A549 treated with CORT108297 at 1 μM for 4 hours (cell line): ENCODE measurements at places on chromosomes 12 and 14. TPM values are rescaled to one million over a fixed set of nuclear protein-coding genes. Genes with fewer than 3 reads are reported as not detected.

The PLCZ1 gene
- not detected in 5 replicates for total RNA-seq

The TIGAR gene
- 36.6 to 44.1 TPM (median 42.9 TPM) in 5 replicates for total RNA-seq

The RFX4 gene
- not detected in 5 replicates for total RNA-seq

The TESPA1 gene
- total RNA-seq: not detected in 5 replicates

The HDAC7 gene
- 42.3 to 59.0 TPM (median 51.3 TPM) in 5 replicates for total RNA-seq

The ZNF891 gene
- total RNA-seq: 0.28 to 0.44 TPM (median 0.41 TPM) in 5 replicates

The KCNH3 gene
- total RNA-seq: 1.8 to 2.9 TPM (median 2.8 TPM) in 5 replicates

The TBX3 gene
- total RNA-seq: 28.7 to 40.7 TPM (median 39.8 TPM) in 5 replicates

The KRT6C gene
- not detected in 5 replicates for total RNA-seq

The KRT86 gene
- total RNA-seq: 28.5 to 47.2 TPM (median 42.7 TPM) in 5 replicates

The OTUB2 gene
- total RNA-seq: 3.8 to 6.0 TPM (median 4.2 TPM) in 5 replicates

The SERPINA5 gene
- total RNA-seq: 0.05 to 0.16 TPM (median 0.14 TPM) in 5 replicates

The TAMALIN gene
- total RNA-seq: 0.32 to 0.58 TPM (median 0.41 TPM) in 5 replicates

The RNU6-8 gene
- not detected in 5 replicates for total RNA-seq

The CAPZA3 gene
- not detected in 5 replicates for total RNA-seq

The ACIN1 gene
- total RNA-seq: 98.4 to 109 TPM (median 104 TPM) in 5 replicates

The RPS6KA5 gene
- total RNA-seq: 2.7 to 3.8 TPM (median 3.6 TPM) in 5 replicates
